ENCODE measurements at places on chromosomes 5 and 9. TPM values are rescaled to one million over a fixed set of nuclear protein-coding genes. Genes with fewer than 3 reads are reported as not detected.

Gene DMRT3
- total RNA-seq, result not detected

Gene GADD45G
- not detected for total RNA-seq

Gene TRPM3
- not detected for total RNA-seq

- no peak for DNase-seq
These were observed 6.3 kb downstream of the ERBIN start for GRCh38 chr5:65932676-65933075.

DNA sequence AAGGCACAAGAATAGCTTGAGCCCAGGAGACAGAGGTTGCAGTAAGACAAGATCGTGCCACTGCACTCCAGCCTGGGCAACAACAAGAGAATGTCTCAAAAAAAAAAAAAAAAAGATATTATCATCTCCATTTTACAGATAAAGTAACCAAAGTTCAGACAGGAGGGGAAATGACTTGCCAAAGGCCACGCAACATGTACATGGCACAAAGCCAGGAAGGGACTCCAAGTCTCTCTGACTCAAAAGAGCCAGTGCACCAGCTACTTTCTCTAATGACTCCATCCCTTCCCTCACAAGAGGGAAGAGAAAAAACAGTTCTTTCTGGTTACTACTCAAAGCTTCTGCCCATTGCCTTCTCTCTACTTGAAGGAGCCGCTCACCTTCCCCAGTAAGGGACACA is 34.1 kb downstream of the SIL1 start:
- DNase-seq, result no peak

DNA sequence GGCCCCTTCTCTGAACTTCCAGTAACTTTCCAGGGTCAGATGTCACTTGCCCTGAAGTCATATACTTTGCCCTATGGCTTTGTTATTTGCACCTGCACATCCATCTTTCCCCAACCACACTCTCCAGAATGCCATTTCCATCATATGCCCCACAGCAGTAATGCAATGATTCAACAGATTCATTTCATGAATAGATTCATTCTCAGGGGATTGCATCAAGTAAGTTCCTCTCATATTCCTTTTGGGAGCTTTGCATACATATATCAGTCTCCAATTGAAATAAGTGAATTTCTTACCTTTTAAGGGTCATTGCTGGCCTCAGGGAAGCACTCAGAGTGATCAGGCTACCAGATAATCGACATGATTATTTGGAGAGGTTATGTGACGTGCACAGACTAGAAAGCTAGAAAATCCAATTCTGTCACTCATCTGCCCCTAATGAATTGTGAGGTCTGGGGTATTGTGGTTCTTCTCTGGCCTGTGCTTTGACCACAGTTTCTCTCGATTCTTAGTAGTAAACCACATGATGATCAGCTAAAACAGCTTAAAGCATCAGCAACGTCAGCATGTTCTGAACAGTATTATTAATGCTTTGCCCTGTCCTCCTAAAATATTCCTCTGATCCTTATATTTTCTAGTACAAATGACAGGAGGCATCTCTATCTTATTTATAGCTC is 179.9 kb downstream of the ATPSCKMT start:
- no peak for DNase-seq

DNA sequence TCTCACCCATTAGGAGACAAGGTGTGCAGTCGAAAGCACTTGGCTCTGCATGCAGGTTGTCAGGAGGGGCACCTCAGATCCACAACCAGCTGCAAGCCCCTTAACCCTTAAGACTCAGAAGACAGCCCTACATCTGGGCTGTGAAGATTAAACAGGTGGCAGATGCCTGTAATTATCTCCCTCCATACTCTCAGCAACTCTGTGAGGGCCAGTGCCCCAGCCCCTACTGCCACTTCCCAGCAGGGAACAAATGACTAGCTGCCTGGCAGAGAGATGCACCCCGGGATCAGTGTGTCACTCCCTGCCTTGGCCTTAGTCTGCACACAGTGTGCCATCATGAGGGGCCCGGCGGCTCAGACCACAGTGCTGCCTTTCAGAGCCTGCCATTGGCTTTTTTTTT is 42.0 kb downstream of the CRB2 start:
- DNase-seq, result no peak

Measured in IMR-90 (cell line).